Thyroid gland (tissue), 4 donors: ENCODE measurements at places on chromosomes 2 and 18. TPM values are rescaled to one million over a fixed set of nuclear protein-coding genes. Genes with fewer than 3 reads are reported as not detected.

NCKAP5 gene
- 0.45 TPM for total RNA-seq

MSGN1 gene
- total RNA-seq, result not detected

DNA sequence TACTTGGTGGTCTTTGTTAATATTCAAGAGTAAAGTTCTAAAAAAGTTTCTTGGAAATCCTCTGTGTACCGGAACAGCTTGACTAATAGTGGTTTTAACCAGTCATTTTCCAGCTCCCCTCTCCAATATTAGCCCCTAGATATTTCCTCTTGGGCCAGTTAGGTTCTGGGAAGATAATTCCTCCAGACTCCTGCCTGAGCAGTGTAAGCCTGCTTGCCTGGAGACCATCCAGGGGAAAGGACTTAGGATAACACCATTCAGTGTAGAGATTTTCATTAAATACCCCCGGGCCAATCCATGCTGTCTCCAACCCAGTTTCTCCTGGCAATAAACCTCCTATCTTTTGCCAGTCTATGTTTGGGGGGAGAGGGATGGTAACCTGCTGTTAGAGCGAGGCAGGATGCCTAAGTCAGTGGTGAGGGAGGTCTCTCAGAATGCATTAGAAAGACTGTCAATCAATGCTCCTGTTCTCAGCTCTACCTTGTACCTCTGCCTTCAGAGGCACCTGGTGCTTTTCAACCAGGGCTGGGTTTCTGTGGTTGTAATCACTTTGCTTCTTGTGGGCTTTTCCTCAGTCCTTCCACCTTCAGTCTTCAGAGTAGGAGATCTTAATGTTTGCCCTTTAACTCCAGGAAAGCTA lies 186.4 kb downstream of the RNF152 start:
- no peak overlapping the region for H3K4me3 ChIP-seq
- H3K27me3 ChIP-seq, result no peaks in the 10 kb centered on the region
- no peaks in the 10 kb centered on the region for H3K36me3 ChIP-seq
- no peak for DNase-seq
- no peaks in the 10 kb centered on the region for H3K4me1 ChIP-seq
- no peak overlapping the region for H3K27ac ChIP-seq

DNA sequence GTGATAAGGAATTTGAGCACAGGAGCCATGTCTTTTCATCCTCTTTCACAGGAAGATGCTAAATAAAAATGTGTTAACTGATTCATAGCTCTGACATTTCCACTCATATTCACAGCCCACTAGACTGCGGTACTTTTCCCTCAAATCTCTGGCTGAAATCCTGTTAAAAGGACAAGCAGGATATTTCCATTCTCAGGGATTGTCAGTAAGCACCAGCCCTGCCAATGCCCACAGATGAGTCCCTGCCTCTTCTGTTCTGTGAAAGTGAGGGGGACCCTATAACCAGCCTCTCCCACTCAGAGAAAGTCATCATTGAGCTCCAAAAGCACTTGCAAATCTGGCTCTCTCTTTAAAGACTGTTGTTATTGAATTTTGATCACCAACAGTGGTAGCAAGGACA lies 440.5 kb downstream of the SETBP1 start:
- H3K27ac ChIP-seq, result no peak overlapping the region
- no peaks in the 10 kb centered on the region for H3K36me3 ChIP-seq
- H3K27me3 ChIP-seq, result no peaks in the 10 kb centered on the region
- H3K4me3 ChIP-seq, result no peak overlapping the region

GRCh38 chr18:32893915-32894314 lies 121.1 kb upstream of the KLHL14 start:
- no peaks in the 10 kb centered on the region for H3K36me3 ChIP-seq
- no peak overlapping the region for H3K27ac ChIP-seq
- no peaks in the 10 kb centered on the region for H3K27me3 ChIP-seq
- H3K4me1 ChIP-seq, result no peaks in the 10 kb centered on the region

GRCh38 chr2:190409616-190410015 lies 1.5 kb downstream of the MFSD6 start:
- H3K4me3 ChIP-seq, result peak overlapping the region; percentile 70
- peak overlapping the region; percentile 85 for H3K27ac ChIP-seq
- H3K4me1 ChIP-seq, result peaks cover 32% of the 10 kb centered on the region
- no peaks in the 10 kb centered on the region for H3K36me3 ChIP-seq
